ENCODE measurements at places on chromosomes 7 and 10.

GRCh38 chr7:92768501-92769393 is 67.6 kb downstream of the CDK6 start:
- no peak for DNase-seq

DNA sequence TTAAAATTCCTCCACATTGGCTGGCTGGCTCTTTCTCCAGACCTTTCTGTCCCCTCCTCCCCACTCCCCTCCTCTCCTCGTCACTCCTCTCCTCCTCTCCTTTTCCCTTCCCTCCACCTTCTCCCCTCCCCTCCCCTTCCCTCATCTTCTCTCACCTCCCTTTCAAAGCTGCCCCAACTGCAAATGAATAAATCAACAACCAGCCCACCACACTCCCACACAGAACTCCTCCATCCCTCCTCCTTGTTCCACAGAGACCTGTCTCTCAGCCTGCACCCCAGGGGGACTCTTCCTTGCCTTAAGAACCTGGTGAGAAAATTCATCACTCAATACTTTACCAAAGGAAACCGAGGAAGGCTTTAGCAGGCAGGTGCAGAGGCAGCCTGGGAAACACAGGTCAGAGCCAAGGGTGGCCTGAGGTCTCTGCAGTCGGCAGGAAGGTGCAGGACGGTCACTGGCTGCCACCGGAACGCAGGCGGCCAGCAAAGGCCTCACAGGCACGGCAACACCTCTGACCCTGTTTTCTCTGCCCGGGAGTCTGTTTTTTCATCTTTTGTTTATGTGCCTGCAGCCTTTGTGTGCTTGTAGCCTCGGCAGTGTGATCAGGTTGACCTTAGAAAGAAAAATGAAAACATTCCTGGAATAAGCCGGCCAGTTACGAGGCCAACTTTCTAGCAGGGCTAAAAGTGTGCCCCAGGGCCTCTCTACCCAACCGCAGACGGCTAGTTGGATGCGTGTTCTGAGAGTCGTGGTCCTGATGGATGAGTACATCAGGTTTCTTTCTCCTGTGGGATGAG is 207.6 kb upstream of the KLF6 start:
- DNase-seq: no peak

- DNase-seq: no peak
These were observed 49.1 kb downstream of the STAM start for GRCh38 chr10:17693009-17693408.

GRCh38 chr10:133618851-133619250 is 7.7 kb downstream of the FRG2B start:
- DNase-seq: no peak

- no peak for DNase-seq
These were observed 63.7 kb downstream of the GRM8 start for GRCh38 chr7:127189074-127189473.

DNA sequence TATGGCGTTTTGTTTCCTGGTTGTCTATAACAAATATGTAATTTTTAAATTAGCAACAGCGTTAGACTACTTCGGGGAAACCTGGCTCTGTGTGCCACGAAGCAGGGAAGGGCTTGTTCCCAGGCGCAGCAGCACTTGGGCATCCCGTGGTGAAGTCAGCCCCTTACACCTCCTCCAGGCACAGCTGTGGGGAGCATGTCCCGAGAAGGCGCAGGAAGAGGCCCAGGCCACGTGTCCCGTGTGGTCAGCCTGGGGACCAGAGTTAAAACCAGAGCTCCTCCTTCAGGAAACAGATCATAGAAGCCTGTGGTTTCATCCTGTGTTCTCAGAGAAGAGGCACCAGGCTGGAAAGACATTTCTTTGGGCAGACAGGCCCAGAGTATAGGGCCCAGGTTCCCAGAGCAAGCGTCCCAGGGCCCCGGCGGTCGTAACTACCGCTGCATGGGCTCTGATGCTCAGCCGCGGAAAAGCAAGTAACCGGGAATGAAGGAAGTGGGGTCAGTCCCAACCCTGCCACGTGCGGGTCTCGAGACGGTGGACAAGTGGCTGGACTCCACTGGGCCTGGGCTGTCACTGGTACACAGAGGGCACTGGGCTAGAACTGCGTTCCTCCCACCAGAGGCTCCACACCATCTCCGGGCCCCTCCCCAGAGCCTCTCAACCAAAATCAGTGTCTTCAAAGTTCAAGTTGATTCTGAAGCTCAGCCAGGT is 7.1 kb downstream of the NUDT1 start:
- no peak for DNase-seq

DNA sequence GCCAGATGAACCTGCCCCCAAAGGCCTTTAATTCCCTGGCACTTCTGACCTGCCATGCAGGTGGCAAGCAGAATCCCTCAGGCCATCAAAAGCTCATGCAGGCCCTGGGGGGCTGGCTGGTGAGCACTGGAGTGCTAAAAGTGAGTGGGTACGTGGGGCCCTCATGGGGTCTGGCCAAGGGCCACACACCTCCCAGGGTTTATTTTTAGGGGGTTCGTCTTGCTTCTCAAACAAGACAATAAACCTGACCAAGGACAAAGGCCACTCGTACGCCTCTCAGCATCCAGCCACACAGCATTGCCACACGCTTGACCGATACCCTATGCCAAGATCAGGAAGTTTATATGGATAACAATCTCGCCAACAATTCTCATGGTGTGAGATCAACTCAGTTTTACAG is 33.1 kb upstream of the DOCK1 start:
- DNase-seq: no peak

- DNase-seq: no peak
These were observed 396.3 kb upstream of the FZD8 start for GRCh38 chr10:36038316-36038955.

DNA sequence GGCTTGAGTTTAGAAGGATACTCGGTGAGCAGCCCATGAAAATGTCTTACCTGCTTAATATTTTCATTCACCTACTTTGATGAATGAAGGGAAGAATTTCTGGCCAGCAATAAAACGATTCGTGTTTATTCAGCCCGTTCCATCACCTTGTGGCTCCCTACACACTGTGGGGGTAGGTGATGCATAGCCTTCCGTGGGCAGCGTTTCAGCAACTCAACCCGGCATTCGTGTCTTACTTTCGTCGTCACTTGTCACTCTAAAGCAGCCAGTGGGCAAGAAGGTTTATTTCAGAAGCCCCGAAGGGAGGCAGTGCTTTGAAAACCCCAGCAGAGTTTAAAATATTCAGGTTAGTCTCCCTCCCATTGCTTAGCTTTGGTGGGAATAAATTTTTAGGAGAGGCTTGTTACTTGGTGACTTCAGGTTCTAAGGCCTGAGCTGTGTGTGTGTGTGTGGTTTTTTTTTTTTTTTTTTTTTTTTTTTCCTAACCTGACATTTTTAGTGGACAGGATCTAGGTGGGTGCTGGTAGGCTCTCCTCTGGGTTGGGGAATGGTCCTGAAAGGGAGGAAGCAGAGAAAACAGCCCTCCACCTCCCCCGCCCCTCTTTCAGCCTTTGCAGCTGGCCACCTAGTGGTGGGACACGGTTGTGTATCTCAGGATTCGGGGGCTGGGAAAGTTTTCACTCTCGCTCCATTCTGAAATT is 1.8 kb downstream of the GRK5 start:
- DNase-seq: peak; percentile 49

DNA sequence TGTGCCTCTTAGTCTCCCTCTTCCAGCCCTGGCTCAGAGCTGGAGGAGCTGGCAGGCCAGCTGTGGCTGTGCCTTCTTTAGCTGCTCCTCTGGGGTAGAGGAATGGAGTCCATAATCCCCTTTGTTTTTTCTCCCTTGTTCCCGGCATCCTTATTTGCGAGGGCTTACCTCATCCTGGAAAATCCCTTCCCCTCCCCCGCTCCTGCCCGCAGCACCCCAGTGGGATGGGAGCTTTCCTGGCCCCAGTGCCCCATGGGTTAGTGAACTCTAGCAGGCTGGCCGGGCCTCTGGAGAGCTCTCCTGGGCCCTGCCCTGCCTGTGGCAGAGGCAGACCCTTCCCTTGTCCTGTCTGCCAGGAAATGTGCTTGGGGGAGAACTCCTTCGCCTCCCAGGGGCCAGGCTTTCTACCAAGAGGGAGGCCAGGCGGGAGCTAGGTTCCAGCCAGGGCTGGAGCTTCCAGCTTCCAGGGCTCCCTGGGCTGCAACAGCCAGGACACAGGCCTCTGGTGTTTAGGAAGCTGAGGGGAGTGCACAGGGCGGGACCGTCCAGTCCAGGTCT is 16.5 kb upstream of the TRIM8 start:
- DNase-seq: no peak

DNA sequence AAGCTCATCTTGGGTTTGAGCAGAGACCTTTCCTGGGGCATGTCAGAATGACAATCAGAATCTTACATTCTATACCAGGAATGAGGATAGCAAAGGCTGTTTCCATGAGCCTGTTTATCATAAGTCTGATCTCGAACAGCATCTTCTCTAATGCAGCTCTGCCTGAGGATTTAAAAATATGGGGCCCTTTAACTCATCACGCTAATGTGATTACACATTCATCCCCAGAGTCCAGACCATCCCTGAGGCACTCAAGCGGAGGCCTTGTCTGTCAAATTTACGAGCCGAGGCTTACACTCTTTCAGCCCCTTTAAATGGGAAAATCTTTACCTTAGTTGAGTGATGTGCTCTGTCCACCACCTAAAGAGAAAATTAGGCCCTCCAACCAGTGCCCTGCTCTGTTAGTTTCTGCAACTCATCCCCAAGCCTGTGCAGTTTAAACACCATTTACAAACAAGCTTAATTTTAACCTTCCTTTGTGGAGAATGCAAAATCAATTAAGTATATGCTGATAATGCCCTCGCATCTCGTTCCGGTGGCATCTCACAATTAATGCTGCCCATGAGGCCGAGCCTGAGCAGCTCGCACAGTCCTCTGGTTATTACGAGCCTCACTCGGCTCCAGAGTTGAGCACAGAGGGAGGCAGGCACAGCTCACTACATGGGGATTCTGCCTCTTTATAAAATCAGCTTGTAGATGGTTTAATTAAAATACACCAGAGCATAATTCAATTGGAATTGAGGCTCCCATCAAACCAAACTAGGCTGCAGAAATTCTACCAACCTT is 16.0 kb downstream of the CHST15 start:
- DNase-seq: no peak

DNA sequence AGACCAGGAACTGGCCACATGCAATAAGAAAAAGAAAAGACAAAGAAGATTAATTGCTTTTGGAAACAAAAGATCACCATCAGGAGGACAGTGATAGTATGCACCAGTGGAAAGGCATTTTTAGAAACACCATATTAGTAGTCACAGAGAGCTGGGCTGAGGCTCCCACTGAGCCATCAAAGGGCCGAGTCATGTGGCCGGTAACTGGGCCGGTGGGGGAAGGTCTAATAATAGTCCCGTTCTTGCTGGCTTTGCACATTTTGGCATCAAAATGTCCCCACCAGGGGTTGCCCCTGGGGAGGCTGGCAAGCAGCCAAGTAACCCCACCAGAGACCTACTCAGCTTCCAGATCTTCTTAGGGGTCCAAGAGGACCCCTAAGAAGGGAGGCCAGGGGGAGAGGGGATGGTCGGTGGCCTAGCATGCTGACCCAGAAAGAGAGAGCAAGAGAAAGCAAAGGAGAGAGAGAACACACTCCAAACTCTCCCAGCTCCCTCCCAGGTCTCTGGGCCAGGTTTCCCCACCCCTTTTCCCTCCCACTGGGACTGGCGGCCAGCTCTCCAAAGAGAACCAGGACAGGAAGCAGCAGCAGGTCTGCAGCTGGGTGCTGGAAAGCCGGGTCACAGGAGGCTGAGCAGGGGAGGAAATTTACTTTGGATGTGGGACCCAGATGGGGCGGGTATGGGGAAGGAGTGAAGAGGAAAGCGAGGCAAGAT is 70.2 kb upstream of the FGFR2 start:
- no peak for DNase-seq

- peak; percentile 20 for DNase-seq
These were observed 76.1 kb upstream of the CPXM2 start for GRCh38 chr10:123967626-123968243.

GRCh38 chr7:14144538-14144937 is 155.1 kb upstream of the ETV1 start:
- no peak for DNase-seq

GRCh38 chr7:123154231-123154860 is 45.4 kb downstream of the SLC13A1 start:
- peak; percentile 30 for DNase-seq

- DNase-seq: no peak
These were observed 4.6 kb downstream of the NKX2-3 start for GRCh38 chr10:99537086-99537988.

GRCh38 chr7:70646536-70647248 is 485.3 kb upstream of the GALNT17 start:
- DNase-seq: no peak

DNA sequence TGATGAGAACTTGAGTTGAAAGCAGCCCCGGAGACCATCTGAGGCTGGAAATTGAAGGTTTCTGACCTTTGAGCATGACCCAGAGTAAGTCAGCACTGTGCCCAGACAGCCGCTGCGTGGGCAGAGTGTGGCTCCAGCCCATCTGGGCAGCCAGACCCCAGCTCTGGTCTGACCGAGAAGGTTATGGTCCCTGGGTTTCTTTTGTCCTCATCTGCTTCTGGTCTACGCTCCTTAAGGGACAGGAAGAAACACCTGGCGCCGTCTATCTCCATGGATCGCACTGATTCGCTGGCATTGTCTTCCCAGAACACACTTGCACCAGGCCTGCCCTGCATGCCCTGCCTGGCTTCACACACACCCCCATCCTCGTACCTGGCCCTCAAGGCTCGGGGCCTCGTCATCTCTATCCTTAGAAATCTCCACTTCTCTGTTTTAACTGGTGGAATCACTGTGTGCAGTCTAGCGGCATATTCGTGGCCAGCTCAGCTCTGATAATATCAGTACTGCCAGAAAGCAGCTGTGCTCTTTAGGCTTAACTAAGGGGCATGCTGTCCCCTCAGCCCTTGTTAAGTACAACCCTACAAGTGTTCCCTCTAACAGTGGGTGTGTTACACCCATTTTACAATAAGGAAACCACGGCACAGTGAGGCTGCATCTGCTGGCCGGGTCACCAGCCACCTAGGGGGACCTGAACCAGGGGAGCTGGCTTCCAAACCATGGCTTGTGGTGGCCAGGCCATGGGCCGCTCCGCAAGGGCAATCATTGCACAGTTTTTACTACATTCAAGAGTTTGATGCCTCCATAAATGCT is 127.7 kb downstream of the ADCY1 start:
- no peak for DNase-seq

DNA sequence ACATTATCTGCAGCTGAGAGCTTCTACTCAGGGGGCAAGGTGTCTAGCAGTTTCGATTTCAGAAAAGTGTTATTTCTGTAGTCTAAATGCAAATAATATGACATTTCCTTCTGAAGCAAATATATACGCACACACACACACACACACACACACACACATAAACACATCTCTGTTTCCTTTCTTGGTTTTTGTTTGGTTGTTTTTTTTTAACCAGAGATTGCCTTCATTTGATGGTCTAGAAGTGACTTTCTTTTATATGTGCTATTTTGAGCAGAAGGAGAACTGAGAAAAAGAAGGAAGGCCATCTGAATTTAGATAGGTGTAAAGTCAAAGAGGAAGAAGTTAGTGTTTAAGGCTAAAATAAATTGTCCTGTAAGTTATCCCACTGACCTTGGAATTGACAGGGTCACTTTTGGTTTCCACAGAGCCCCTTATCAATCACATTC is 142.2 kb downstream of the TRIL start:
- no peak for DNase-seq

GRCh38 chr10:16437540-16437894 is 707 bp downstream of the PTER start:
- DNase-seq: no peak

GRCh38 chr10:78263521-78263988 is 229.9 kb downstream of the RPS24 start:
- DNase-seq: no peak
